ENCODE measurements at places on chromosomes 16 and 17.

GRCh38 chr16:30535777-30536190, 1.1 kb upstream of the ZNF747 start:
- DNase-seq, result no peak

DNA sequence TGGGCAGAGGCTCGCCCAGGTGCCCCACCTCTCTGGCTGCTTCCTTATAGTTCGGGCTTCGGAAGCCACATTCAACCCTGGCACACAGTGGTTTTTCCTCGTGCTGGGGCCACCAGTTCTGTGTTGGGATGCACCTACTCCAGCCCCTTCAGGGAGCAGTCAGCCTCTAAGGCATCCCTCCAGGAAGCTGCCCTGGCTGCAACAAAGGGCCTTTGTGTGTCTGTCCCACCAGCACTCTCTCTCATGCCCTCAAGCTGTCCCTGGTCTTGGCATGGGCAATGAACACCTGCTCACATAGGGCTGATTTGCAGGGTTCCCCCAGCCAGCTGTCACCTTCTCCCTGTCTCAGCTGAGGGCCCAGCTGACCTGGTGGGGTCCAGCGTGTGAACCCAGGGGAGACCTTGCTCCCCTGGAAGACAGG, 754 bp upstream of the NOXO1 start:
- no peak for DNase-seq

- DNase-seq, result no peak
Observed at GRCh38 chr17:70523426-70523825, 354.1 kb downstream of the KCNJ2 start.

DNA sequence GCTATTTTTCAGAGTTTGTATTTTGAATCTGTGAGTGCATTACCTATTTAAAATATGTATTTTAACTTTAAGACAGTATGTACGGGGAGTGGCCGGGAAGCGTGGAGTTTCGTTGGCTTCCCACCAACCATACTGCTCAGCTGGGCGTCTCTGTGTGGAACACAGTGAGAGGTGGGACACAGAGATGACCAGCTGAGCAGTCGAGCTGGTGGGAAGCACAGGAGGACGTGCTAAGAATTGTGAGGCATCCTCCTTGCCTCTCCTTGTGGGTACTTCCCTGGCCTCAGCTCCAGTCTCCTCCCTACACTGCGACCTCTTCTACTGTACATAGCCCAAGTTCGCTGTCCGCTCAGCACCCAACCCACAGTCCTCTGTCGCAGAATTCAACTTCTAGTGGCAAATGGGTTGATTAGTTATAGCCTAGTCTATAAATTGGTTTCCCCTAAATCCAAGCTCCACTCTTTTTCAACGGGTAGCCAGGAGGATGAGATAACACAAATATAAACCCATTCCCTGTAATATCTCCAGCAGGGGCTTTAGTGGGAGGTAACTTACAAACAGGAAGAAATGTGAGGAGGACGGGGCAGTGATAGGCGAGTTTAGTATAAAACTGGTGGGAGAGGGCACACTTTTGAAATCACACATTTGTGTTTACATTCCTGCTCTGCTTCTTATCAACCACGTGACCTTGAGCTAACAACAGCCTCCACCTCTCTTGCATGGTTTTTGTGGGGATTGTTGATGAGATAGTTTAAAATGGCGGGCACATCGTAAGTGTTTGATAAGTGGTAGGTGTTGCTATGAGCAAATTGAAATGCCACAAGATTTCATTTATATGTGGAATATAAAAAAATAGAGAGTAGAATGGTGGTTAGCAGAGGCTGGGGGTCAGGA, 211.9 kb upstream of the HS3ST3A1 start:
- DNase-seq, result no peak

DNA sequence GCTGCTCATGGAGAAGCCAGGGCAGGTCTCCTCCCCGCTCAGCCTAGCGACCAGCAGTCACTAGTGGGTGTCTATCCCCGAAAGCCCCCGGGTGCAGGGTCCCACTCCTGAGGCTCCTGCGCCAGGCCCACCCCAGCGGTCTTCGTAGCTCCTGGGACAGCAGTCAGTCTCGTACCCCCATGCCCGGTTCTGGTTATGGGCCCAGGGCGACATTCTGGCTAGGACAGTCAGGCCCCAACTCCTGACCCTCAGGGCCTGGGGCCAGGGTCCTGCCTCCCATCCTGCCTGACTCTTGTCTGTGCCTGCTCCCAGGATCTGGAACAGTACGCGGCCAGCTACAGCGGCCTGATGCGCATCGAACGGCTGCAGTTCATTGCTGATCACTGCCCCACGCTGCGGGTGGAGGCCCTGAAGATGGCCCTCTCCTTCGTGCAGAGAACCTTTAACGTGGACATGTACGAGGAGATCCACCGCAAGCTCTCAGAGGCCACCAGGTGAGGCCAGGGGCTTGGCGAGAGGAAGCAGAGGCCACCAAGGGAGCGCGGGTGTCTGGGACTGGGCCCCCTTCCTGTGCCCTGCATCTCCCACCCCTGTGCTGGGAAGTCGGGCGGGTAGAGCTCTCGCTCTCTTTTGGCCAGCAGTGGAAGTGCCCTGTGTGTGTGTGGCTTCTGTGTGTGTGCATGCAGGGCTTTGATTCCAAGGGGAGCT, 2.0 kb downstream of the GPS1 start:
- DNase-seq, result no peak

DNA sequence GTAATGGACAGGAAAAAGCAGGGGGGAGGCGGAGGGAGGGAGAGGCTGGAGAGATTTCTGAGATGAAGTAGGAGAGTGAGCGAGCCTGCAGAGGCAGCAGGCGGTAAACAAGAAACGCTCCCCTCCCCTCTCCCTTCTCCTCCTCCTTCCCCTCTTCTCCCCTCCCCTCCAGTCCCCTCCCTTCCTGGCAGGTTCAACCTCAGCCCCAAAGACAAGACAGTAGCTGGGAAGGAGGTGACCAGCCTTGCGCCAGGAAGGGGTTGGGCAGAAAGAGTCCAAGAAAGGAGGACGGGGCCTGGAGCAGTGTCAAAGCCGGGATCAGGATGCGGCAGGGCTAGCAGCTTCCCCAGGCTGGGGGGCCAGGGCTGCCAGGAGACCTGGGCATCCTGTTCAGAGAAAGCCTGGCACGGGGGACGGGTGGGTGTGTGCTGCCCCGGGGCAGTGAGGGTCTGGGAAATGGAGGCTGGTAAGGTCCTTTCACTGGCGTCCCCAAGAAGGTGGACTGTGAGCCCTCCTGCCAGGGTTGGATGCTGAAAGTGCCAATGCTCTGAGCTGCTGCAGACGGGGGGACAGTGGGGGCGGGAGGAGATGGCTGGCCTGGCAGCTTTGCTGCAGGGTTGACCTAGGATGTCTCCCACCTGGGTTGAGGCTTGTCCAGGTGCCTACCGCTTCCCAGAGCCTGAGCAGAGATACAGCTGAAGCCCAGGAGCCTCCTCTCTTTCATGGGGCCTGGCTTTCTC, 261.6 kb upstream of the TNRC6C start:
- DNase-seq, result no peak

- DNase-seq, result no peak
Observed at GRCh38 chr17:81912441-81913309, 1.5 kb upstream of the PCYT2 start.

GRCh38 chr17:78473951-78474613, 95.6 kb downstream of the PGS1 start:
- no peak for DNase-seq

- no peak for DNase-seq
Observed at GRCh38 chr16:88959022-88959421, 18.0 kb downstream of the CBFA2T3 start.

GRCh38 chr16:68396481-68396880, 51.8 kb downstream of the SMPD3 start:
- DNase-seq, result no peak

GRCh38 chr17:68440526-68440925, 16.8 kb downstream of the WIPI1 start:
- DNase-seq, result no peak

GRCh38 chr17:10025976-10026901, 121.2 kb upstream of the RCVRN start:
- DNase-seq, result no peak

DNA sequence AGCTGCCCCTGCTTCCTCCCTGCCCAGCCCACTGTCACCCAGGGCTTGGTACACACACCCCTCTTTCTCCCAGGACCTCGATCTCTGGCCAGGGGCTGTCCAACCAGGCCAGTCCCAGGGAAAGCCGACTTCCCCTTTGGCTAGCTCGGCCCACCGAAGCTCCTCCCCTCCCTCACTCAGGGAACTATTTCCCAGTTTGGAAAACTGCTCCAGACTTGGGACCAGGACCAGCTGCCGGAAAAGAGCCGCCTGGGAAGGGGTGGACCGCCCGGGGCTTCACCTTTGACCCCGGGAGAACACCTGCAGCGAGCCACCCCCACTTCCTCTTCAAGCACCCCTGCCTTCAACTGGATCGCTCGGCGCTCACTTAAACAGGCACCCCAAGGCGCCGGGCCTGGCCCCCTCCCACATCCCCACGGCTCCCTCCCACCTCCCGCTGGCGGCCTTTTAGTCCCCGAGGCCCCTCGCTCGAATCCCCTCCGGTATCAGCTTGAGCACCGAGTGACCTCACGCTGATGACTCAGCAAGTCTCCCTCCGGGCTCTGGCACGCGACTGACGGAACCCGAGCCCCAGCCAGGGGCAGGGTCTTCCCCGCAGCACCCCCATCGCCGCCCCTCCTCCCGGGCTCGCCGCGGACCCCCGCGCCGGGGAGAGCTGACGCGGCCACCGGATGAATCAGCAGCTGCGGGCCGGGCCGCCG, 934 bp downstream of the MAFG start:
- no peak for DNase-seq

- DNase-seq, result no peak
Observed at GRCh38 chr16:59859676-59860402, 1125.7 kb upstream of the GOT2 start.

DNA sequence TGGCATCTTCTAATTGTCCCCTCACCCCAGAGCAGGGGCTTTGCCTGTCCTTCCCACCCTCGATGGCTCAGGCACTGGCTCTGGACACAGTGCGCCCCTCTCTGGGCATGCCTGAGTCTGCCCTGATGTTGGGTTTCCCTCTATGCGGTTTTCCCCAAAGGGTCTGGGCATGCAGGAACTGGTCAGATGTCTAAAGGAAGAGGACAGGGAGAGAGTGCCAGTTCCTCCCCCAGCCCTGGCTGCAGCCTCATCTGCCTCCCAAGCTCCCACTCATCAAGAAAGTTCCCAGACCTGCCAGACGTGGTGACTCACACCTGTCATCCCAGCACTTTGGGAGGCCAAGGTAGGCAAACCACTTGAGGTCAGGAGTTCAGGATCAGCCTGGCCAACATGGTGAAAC, 41.3 kb upstream of the PABPN1L start:
- DNase-seq, result no peak

- DNase-seq, result no peak
Observed at GRCh38 chr17:37488009-37488604, 1.6 kb upstream of the DUSP14 start.

DNA sequence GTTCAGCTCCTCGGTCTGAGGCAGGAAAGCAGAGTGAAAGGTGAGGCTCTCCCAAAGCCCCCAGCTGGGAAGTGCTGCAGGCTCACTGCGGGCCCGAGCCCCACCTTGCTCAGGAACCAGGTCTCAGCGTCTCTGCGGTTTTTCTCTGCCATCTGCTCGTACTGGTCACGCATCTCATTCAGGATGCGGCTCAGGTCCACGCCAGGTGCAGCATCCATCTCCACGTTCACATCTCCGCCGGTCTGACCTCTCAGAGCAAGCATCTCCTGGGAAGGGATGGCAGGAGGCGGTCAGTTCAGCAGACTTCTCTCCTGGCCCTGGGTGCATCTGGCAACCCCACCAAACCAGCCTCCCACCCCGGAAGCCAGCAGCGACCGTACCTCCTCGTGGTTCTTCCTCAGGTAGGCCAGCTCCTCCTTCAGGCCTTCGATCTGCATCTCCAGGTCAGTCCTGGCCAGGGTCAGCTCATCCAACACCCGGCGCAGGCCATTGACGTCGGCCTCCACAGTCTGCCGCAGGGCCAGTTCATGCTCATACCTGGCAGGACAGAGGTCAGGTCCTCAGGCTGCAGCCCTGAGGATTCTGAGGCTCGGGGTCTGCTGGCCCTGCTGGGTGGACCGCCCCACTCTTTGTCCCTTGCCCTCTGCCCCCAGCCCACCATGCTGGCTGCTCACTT, 1.5 kb downstream of the KRT16 start:
- DNase-seq, result no peak

DNA sequence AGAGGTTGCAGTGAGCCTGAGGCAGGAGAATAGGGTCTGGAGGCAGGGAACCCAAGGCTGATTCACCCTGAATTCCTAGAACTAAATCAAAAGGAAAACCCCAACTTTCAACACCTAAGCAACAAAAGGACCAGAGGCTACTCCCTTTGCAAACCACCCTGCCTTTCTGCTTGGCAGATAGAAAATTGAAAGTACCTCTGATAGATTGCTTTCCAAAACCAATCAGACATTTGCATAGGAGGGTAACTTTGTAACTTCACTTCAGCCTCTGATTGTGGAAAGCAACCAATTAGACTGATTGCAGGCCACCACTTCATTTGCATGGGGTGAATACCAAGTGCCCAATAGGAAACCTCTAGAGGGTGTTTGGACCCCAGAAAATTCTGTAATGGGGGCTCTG, 10.9 kb upstream of the TMEM98 start:
- no peak for DNase-seq

DNA sequence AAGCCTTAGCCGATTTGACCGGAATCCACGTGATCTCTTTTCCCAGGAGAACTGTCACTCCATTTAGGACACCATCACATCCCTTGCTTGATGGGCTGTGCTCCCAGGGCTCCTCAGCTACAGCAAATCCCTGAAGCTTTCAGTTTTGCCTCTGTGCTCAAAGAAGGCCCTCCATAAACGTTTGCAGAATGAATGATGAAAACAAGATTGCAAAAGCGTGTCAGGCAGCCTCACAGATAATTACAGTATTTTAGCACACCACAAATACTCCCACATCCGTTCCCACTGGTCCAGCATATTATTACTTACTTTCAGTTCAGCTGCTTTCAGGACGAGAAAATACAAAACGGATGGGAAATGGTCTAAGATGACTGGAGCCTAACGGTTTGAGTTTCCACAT, 84.6 kb downstream of the USP31 start:
- no peak for DNase-seq

DNA sequence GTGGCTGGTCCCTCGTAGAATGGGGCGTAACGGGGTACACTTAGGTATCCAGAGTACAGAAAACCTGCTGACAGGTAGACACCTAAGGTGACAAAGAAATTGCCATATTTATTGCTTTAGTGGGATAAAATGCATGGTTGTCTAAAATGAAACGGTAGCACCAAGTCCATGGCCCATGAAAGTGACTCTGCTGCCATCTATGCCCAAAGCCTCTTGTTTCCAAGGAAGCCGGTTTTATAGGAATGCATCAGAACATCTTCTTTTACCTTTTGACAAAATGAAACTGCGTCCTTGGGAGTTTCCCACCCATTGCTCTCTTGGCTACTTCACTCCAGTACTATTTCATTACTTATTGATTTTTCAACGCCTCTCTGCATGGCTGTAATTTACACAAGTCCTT, 151.3 kb upstream of the ZFHX3 start:
- DNase-seq, result no peak

DNA sequence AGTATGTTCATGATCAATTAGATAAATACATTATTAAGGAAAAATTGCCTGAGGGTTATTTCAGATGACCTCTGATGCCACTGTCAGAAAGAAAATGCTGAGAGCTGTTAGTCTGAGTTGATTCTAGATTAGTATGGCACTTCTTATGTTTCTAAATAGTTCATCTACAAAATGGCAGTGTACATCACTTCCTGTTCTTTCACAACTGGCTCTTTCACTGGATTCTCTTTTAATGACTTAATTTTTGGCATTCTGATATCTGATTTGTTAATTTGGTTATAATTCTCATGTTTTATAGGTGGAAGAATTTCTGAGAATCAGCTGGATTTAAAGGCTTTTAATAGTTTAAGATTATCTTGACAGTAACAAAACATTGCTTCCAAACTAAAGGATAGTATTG, 3.3 kb downstream of the TAOK1 start:
- DNase-seq, result no peak

- DNase-seq, result no peak
Observed at GRCh38 chr16:29141586-29142324, 156.9 kb downstream of the LAT start.
